Spleen (tissue), 13 donors: ENCODE measurements at places on chromosomes 4 and X. TPM values are rescaled to one million over a fixed set of nuclear protein-coding genes. Genes with fewer than 3 reads are reported as not detected.
A peak's percentile ranks its signal among the peaks of the same experiment; 100 is the strongest.

Gene NAA11
- total RNA-seq, result not detected

Gene SPARCL1
- total RNA-seq, result 69.5 TPM

Gene SGMS2
- 7.3 TPM for total RNA-seq

Gene F8A3
- 0.64 TPM for total RNA-seq

Gene ABRAXAS1
- total RNA-seq, result 10.5 TPM

Gene NSUN7
- 5.8 TPM for total RNA-seq

DNA sequence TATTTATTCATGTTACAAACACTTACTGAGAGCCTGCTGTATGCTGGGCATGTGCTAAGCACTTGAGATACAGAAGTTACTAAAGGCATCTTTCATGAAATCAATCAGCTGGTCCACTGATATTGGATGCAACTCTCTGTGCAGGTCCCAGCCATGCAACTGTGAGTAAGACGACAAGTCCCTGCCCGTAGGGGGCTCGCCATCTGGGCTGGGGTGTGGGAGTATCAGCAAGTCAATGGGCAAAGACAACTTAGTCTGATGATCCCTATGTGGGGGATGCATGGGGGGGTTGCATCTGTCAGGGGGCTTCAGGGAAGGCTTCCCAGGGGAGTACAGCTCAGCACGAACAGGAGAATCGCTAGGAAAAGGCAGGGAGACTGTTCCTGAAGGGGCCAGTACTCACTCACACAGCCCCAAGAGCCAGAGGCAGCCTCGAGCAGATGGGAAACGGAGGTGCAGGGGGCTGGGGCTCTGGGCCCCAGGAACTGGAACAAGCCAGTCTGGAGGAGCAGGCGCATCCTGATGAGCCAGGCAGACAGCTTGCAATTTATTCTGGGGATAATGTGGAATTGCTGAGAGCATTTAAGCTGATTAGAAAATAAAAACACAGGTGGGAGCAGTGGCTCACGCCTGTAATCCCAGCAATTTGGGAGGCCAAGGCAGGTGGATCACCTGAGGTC lies 40.2 kb downstream of the CRMP1 start:
- no peak overlapping the region for H3K4me3 ChIP-seq
- no peaks in the 10 kb centered on the region for H3K36me3 ChIP-seq
- no peaks in the 10 kb centered on the region for H3K27me3 ChIP-seq
- no peak overlapping the region for H3K27ac ChIP-seq
- no peak for DNase-seq

GRCh38 chrX:7570432-7571029 lies 272.4 kb upstream of the VCX start:
- H3K4me3 ChIP-seq, result no peak overlapping the region
- no peak overlapping the region for H3K27ac ChIP-seq
- no peaks in the 10 kb centered on the region for H3K4me1 ChIP-seq
- DNase-seq, result no peak
- H3K27me3 ChIP-seq, result no peaks in the 10 kb centered on the region
- H3K36me3 ChIP-seq, result no peaks in the 10 kb centered on the region

DNA sequence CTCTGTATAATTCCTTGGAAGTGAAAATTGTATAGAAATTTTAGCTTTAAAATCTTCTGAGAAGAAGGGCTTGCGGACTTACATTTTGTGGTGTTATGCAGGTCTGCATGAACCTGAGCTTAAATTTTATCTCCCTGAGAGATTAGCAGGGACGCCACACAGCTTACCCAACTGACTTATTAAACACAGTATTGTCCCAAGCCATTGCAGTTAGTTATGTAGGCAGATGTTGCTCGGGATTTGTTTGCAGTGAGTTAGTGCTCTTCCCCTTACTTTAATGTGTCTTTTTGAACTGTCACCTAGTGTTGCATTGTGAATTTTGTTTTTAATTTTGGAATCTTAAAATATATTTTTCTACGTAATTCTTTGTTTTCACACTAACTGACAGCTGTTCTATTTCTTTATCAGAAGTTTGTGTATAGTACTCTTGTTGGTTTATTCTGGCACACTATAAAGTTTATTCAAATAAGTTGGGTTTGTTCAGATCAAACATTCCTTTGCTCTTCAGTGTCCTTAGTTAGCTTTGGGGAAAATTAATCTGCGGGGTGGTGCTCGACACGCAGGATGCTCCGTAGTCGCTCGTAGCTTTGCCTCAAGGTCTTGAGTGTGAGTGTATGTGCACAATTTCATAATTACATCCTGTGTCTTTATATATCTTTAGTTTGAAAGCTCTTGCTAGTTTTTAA lies 145.4 kb downstream of the STIM2 start:
- H3K27me3 ChIP-seq, result no peaks in the 10 kb centered on the region
- no peak overlapping the region for H3K27ac ChIP-seq
- no peak for DNase-seq
- no peaks in the 10 kb centered on the region for H3K4me1 ChIP-seq
- no peaks in the 10 kb centered on the region for H3K36me3 ChIP-seq

DNA sequence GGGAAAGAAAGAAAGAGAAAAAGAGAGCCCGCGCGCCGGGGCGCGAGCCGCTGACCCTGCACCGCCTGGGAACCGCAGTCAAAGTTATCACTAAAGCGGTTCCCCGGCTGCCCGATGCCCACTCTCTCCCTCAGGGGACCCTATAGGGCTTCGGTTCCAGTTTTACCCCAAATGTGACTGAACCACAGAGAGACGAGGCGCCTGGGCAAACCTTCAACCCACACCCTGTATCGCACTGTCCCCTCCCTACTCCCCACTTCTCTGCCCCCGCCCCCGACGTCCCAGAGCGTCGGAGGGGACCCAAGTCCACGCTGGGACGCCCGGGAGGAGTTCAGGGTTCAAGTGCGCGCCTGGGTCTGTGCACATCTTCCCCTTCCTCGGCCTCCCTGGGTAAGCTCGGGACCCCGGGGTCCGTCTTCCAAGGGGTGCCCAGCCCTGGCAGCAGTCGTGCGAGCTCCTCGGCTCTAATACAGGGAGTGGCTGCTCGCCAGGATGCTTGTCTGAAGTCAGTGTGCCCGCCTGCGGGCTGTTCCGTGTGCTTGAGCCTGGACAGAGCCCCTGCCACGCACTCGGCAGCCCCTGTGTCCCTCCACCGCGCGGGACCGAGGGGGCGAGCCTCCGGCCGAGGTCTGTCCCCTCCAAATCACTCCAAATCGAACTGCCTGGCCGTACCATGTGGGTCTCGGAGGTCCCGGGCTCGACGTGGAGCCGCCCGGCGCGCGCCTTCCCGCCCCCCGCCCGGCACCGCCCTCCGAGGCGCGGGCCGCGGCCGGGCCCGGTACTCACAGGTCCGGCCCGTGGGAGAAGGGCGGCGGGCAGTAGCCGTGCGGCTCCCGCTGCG lies 960 bp downstream of the TRPC3 start:
- H3K27ac ChIP-seq, result no peak overlapping the region
- no peaks in the 10 kb centered on the region for H3K36me3 ChIP-seq
- H3K4me3 ChIP-seq, result peak overlapping the region; percentile 47
- H3K4me1 ChIP-seq, result peaks cover 20% of the 10 kb centered on the region

- H3K4me1 ChIP-seq, result no peaks in the 10 kb centered on the region
- no peak for DNase-seq
- H3K27ac ChIP-seq, result no peak overlapping the region
Measured at GRCh38 chr4:24312261-24312913, 272.0 kb downstream of the DHX15 start.

DNA sequence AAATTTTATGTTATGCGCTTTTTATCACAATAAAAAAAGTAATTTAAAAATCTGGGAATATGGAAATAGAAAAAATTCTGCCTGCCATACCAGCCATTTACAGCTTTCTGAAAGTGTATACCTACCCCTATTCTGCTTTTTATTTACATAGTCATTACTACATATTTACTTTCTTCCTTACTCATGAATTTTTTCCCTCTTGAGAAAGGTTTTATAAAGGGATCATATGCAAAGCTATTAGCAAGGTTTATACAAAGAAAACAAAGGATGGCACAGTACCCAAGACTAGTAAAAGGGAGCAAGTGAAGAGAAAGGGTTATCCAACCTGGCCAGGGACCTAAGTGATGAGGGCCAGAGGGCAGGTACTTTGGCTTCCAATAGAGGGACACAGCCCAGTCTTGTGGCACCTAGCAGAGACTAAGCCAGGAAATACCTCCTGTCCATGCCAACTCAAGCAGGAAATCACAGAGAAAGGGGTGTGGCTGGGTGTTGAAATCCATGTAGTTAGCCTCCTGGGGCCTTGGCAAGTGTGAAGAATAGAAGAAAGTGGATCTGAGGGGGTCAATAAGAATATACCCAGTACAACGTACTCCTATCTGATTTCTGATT lies 207.3 kb upstream of the VEGFC start:
- no peak for DNase-seq
- H3K36me3 ChIP-seq, result no peaks in the 10 kb centered on the region
- no peaks in the 10 kb centered on the region for H3K4me1 ChIP-seq
- H3K27me3 ChIP-seq, result no peaks in the 10 kb centered on the region

DNA sequence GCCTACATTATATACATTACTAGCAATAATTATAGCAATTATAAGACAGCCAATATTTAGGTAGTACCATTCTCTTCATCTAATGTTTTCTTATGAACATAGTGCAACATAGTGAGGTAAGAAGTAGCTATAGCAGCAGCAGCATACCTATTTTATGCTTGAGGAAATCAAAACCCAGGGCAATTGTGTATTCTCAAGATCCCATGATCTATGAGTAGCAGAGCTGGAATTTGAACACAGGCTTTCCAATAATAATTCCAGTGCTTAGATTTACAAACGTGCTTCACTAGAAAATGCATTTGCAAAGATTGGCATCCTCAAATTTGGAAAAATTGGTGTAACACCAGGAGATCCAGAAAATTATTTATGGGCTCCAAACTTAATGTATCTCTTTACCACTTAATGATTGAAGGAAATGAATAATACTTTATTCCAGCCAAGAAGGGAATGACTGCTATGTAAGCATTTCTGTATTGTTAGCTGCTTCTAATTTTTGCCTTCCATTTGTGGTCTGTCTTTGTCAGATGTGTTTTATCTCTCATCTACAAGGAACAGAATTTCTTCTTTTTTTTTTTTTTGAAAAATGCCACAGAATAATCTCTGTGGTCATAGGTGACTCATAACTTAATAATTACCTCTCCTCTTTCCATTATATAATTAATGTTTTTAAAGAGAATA lies 451.1 kb downstream of the ARAP2 start:
- H3K27ac ChIP-seq, result no peak overlapping the region
- no peaks in the 10 kb centered on the region for H3K27me3 ChIP-seq
- DNase-seq, result no peak
- H3K4me3 ChIP-seq, result no peak overlapping the region
- no peaks in the 10 kb centered on the region for H3K36me3 ChIP-seq
- H3K4me1 ChIP-seq, result no peaks in the 10 kb centered on the region

- H3K27me3 ChIP-seq, result peaks cover 16% of the 10 kb centered on the region
- no peak overlapping the region for H3K4me3 ChIP-seq
- no peaks in the 10 kb centered on the region for H3K36me3 ChIP-seq
- no peaks in the 10 kb centered on the region for H3K4me1 ChIP-seq
- no peak for DNase-seq
Measured at GRCh38 chr4:47669946-47670345, 167.9 kb downstream of the CORIN start.

- no peak overlapping the region for H3K4me3 ChIP-seq
- H3K27me3 ChIP-seq, result no peaks in the 10 kb centered on the region
- no peak overlapping the region for H3K27ac ChIP-seq
- DNase-seq, result no peak
- H3K4me1 ChIP-seq, result no peaks in the 10 kb centered on the region
Measured at GRCh38 chrX:139892512-139892911, 40.3 kb downstream of the ATP11C start.

DNA sequence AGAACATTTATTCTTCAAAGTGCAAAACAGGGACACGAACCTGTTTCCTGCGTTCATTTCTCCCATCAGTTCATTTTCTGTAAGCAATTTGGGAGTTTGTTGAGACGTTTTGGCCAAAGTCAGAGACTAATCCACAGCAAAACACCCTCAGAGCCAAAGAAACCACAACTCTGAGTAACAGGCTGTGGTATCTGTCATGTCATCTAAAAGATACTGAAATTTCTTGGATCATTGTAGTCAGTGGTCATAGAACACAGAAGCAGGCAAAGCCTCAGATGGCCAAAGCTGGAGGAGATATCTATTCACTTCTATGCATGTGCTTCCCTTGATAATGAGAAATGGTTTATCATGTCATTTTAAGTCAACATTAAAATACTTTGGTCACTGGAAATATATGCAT lies 485.6 kb upstream of the GALNT7 start:
- no peaks in the 10 kb centered on the region for H3K27me3 ChIP-seq
- H3K36me3 ChIP-seq, result no peaks in the 10 kb centered on the region
- no peak overlapping the region for H3K27ac ChIP-seq
- DNase-seq, result no peak
